ENCODE measurements at places on chromosomes 6 and 20.
A peak's percentile ranks its signal among the peaks of the same experiment; 100 is the strongest.

DNA sequence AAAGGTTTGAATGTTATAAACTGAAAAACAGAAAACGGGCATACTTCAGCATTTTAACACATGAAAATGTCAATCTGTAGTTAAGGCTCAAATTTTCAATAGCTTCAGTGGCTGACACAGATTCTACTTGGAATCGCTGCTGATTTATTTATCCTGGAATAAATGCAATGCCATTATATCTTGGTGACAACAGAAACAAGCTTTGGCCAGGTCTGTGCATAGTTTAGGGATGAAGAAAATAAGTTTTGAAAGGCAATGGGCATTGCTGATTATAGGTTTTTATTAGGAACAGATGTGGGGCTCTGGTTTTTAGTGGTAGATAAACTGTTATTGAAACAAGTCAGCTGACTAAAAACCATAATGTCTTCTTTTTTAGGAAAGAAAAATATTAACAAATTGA lies 96.8 kb upstream of the SOX4 start:
- no peak for DNase-seq

DNA sequence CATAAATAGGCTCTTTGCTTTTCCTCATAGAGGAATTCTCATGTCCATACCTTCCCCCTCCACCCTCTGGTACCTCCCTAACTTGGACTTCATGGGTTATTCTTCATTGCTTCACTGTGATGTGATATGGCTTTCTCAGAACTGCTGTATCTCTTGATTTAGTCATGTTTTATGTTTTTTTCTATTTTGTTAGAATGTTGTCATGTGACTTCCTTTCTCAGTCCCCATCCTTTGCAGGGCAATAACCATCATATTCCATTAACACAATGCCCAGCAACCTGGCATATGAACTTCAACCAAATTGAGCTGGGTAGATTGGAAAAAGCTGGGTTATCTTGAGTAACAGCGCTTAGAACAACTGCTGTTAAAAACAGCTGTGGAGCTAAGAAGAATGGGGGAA lies 190.9 kb upstream of the PRSS16 start:
- DNase-seq, result no peak

- peak; percentile 32 for DNase-seq
These were observed 19.4 kb upstream of the TUBB2A start for GRCh38 chr6:3176562-3177355.

DNA sequence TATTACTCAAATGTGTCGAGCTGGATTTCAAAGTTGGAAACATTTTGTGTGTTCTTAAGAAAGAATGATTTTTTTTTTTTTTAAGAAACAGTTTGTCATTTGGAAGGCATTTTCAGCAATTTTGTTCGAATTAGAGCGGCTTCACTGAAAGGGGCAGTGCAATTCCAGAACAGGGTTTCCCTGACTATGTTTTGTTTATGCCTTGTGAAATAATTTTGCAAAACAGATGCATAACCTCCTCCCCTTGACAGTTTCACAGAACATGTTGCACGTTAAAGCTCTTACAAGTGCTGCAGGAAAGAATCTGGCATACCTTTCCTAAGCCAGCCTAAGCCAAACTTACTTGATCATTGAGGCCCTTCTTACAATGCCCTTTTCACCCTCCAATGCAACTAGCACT lies 216.0 kb upstream of the SSTR4 start:
- DNase-seq, result no peak

DNA sequence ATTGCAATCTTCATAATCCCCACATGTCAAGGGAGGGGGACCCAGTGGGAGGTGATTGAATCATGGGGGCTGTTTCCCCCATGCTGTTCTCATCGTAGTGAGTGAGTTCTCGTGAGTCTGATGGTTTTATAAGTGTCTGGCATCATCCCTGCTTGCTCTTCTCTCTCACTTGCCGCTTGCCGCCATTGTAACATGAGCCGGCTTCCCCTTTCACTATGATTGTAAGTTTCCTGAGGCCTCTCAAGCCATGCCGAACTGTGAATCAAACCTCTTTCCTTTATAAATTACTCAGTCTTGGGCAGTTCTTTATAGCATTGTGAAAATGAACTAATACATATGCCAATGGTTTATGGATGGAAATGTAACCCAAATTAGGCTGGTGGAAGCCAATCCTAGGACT lies 109.4 kb upstream of the AKAP12 start:
- DNase-seq, result no peak
